ENCODE measurements at places on chromosomes 1 and 21.
A peak's percentile ranks its signal among the peaks of the same experiment; 100 is the strongest.

DNA sequence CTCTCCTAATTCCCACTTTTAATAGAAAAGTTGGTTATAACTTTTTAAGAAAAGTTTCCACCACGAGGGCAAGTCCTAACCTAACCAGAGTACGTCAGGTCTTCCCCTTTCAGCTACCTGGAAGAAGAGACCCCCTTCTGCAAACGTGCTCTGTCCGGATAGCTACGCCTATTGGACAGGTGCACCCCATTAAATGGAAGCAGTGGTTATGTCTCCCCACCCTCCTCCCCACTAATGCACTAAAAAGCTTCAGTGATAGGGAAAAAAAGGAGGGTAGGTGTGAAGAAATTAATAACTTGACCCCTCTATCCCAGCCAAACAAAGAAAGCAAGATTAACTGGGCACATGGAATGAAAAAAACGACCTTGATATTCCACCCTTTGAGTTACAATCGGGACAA lies 7.7 kb downstream of the GLUL start:
- no peak for DNase-seq

DNA sequence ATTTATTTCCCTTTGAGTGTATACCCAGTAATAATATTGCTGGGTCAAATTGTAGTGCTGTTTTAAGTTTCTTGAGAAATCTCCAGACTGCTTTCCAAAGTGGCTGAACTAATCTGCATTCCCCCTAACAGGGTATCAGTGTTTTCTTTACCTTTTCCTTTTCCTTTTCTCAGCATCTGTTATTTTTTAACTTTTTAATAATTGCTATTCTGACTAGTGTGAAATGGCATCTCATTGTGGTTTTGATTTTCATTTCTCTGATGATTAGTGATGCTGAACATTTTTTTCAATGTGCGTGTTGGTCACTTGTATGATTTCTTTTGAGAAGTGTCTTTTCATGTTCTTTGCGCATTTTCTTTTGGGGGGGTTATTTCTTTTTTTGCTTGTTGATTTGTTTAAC lies 374.9 kb upstream of the BRINP3 start:
- no peak for DNase-seq

GRCh38 chr1:2413495-2414296 lies 1.3 kb upstream of the PEX10 start:
- peak; percentile 41 for DNase-seq

GRCh38 chr1:13700521-13701270 lies 708 bp downstream of the PRDM2 start:
- no peak for DNase-seq

- DNase-seq, result no peak
Measured at GRCh38 chr1:150557813-150558212, 8.6 kb downstream of the ADAMTSL4 start.

- DNase-seq, result no peak
Measured at GRCh38 chr1:13817906-13818305, 117.9 kb downstream of the PRDM2 start.

- DNase-seq, result no peak
Measured at GRCh38 chr1:216614011-216614934, 109.0 kb downstream of the ESRRG start.

DNA sequence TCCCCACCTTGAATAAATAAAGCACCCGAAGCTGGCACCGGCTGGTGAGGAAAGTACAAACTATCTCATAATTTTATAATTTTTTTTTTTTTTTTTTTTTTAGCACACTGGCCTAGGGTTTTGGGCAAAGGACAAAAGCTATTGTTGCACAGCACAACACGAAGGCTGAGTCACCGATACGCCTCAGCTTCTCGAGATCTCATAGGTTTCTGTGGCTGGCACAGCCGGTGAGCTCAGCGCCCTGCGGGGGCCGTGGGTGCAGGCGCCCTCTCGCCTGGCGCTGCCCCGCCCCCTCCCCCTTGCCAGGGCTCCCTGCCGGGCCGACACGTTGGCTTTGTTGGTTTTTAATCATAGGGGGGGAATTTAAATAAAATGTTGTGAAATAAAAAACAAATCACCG lies 17.2 kb downstream of the CASZ1 start:
- no peak for DNase-seq

DNA sequence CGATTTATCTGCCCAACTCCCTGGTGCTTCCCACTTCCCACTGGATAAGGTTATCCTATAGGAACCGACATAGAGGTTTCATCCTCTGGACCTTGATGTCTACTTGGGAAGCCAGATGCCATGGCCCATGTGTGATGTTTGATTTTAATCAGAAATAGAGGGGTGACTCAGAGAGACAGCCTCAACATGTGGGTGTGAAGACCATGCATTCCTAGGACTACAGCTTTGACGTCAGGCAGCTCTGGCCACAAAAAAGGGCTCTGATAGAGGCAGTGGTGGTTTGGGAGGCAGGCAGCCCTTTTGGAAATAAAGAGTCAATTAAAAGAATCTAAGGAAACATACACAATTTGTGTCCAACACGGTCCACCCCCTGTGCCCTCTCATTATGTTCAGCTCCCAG lies 5.2 kb upstream of the SH2D2A start:
- no peak for DNase-seq

DNA sequence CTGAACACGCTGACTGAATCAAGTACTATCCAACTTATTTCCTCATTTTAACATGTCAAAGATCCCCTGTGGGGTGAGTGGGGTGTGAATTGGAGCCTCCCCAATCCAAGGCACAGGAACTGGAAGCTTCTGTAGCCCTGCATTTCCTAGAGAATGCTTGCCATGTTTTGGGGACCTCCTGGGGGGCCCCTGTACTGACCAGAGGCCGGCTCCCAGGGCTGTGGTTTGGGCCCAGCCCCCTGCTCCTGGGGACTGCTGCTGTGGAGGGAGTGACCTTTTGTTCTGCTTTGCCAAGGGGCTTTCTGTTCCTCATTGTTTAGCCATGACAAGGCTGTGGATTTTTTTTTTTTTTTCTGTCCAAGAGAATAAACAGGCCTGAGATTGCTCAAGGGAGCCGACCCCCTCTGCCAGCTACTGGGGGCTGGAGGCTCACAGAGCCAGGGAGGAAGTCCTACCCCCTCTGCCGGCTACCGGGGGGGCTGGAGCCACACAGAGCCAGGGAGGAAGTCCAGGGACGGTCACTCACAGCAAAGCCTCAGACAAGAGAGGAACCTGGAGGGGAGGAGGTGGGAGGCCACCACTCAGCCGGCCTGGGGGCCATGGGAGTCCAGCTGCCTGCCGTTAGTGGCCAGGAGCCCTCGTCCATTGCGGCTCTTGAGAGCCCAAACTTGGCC lies 17.4 kb downstream of the TNFRSF1B start:
- no peak for DNase-seq

DNA sequence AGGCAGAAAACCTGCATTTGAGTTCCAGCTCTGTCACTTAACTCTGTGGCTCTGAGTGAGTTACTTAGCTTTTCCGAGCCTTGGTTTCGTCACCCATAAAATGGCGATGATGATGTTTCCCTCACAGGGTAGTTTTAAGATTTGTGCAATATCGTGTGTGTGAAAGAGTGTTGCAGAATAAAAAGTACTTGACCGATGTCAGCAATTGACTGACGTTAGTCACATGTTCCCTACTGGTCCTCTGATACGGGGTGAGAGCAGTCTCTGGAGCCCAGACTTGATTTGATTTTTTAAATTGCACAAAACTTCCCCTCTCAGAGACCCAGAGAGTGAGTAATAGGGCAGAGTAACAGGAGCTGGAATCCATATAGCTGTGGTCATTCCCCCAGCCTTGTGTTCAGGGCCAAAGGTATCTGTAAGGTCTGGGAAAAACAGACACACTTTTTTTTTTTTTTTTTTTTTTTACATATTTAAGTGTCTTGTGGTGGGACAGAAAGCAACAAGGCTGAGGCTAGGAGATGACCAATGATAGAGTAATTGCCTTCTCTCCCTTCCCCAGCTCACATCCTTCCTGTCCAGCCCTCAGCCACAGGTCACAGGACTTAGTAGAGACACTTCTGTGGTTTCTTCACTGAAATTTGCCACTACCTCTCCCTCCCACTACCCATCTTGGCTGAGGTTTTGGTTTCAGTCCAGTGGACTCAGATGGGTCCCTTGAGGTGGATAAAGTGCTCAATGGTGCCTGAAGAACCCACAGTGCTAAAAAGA lies 2.0 kb downstream of the FCER1G start:
- no peak for DNase-seq

GRCh38 chr1:185969028-185969427 lies 234.8 kb downstream of the HMCN1 start:
- no peak for DNase-seq
